ENCODE measurements at places on chromosomes 4 and X.

DNA sequence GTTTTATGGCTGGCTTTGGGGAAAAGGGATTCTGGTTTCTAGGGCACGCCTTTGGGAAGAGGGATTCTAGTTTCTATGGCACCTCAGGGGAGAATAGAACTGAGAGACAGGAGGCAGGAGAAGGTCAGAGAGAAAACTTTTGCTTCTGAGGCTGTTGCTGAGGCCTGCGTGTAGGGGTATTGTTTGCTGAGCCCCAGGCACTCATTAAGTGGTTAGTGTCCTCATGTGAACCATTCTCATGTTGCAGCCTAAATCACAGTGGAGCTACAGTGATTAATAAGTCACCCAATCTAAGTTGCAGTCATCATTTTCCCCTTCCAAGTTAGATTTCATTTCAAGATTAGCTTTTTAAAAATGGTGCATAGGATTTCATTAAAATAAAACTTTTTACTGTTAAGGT, 29.0 kb downstream of the VCX3A start:
- DNase-seq, result no peak

DNA sequence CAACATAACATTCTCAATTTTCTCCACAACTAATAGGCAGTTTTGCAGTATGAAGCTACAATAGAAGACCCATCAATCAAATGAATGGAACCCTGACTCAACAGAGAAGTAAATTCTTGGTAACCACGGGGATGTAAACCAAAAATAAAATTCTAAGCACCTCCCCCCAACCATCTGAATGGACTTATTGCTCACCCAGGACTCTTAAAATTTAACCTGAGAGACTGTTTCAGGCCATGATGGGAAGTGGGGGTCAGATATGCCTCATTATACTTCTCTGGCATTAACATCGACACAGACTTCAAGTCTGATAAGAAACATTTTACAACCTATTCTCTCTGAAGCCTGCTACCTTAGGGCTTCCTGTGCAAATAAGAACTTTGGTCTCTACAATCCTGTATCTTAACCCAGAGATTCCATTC, 620.9 kb downstream of the TLL1 start:
- no peak for DNase-seq

GRCh38 chr4:74793757-74794381, 454 bp downstream of the BTC start:
- DNase-seq, result no peak

DNA sequence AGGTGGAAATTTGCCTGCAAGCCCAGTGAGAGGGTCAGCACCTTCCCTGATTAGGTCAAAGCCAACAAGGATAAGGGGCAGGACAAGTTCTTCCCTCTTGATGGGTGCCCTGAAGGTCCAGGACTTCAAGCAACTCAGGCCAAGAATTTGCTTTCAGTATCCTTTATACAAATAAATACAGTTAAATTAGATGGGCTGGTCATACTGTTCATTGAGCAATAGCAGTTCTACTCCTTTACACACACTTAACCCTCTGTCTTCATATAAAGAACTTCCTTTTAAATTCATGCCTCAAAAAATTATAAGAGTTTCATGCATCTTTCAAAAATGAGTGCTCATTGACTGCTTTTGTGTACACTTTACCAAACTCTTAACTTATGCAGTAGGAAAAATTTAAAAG, 392.0 kb downstream of the SPRY1 start:
- no peak for DNase-seq

DNA sequence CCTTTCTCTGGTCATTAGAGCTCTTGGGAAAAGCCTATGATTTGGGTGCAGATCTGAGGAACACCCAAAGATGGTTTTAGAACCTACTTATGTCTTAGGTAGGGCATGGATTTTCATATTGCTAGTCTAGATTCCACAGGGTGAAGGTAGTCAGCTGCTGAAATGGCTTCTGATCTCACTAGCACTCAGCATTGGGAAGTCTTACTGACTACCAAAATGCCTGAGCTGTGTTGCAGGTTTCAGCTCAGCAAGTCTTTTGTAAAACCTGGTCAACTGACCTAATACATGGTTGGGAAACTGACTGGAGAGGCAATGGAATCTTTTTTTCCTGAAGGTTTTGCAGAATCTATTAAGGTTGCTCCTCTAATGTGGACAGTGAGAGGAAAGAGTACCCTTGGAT, 136.4 kb downstream of the CCNG2 start:
- no peak for DNase-seq

- no peak for DNase-seq
Observed at GRCh38 chr4:73019462-73020047, 50.0 kb downstream of the COX18 start.

- no peak for DNase-seq
Observed at GRCh38 chrX:40734971-40735324, 394 bp downstream of the MED14 start.

GRCh38 chr4:7715271-7716009, 224.2 kb downstream of the AFAP1 start:
- no peak for DNase-seq

GRCh38 chr4:115219315-115219860, 106.0 kb upstream of the NDST4 start:
- no peak for DNase-seq

GRCh38 chrX:16882169-16882568, 12.0 kb upstream of the RBBP7 start:
- DNase-seq, result no peak

DNA sequence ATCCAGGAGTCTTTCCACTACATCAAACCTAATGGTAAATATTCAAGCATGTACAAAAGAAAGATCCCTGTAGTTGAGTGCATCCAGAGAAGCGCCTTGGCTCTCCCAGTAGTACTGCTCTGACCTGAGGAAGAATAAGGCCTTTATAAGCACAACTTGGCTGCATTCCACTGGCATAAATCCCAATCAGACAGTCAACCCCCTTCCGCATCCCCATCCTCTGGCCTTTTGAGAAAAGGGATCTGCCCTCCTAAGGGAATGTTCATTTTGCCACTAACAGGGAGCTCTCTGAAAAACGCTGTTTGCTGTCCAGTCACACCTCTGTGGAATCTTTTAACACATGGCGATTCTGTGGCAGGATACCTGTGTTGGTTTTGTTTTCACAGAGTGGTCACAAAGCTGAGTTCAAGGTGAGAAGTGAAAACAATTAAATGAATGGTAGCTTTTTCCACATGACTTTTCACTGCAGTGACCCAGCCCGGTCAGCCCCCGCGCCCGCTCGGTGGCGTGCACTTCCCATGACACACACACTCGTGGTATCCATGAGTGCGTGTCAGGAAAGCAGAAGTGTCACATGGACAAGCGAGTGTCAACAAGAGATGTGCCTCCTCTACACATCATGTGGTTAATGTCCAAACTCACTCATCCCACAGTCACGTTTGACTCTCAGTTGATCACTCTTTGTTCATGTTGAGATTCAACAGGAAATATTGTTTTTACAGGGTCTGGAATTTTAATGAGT, 112.2 kb upstream of the ENPP6 start:
- no peak for DNase-seq

- no peak for DNase-seq
Observed at GRCh38 chrX:105738162-105738561, 84.2 kb upstream of the NRK start.

- DNase-seq, result no peak
Observed at GRCh38 chrX:143017272-143017671, 8.5 kb upstream of the SPANXN4 start.

DNA sequence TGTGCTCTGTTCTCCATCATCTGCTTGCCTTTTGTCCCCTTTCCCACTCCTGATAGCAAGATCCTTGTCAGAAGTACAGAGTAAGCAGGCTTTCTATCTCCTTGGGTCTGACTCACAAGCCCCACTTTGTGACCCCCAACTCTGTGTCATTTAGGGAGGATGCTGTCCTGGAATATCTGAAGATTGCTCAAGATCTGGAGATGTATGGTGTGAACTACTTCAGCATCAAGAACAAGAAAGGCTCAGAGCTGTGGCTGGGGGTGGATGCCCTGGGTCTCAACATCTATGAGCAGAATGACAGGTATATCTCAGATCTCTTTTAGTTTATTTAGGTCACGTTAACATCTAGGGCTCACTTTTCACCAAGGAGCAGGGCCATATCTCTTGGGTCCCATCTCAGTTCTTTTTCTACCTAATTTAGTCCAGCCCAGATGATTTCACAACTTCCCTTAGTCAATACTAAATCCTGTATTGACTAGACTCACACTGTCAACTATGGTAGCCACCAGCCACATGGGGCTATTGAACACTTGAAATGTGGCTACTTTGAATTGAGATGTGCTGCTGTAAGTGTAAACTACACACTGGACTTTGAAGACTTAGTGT, 64.3 kb downstream of the MSN start:
- DNase-seq, result no peak

DNA sequence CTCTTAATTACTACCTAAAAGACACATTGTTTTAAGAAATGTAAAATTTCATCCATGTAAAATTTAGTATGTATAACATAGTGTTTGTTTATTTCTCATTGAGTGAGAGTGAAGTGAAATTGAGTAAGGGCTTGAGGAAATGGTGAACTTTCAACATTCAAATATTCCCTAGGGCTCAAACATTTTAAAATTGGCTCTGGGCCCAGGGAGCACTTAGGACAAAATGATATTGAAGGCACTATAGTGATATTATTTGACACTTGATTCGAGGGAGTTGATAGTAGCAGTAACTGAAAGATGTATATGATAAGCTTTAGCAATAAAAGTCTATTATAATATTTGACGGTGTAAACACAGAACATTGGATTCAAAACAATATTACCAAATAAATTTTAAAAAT, 1244.0 kb upstream of the TENM3 start:
- DNase-seq, result no peak

GRCh38 chr4:113908829-113909228, 70.6 kb downstream of the ARSJ start:
- DNase-seq, result no peak

DNA sequence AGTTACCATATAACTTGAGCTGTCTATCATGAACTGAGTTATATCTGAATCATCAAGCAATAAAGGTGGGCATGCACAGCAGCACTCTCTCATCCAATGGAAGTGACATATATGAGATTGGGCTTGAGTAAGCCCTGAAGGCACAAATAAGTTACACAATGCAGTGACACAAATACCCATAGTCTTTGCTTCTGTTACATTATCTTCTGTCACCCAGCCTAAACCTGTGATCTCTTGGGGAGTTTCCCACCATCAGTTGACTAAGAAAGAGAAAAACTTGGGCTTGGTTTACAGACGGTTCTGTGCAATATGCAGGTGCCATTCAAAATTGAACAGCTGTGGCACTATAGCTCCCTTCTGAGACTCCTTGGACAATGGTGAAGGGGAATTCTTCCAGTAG, 138.8 kb upstream of the IL15 start:
- no peak for DNase-seq

DNA sequence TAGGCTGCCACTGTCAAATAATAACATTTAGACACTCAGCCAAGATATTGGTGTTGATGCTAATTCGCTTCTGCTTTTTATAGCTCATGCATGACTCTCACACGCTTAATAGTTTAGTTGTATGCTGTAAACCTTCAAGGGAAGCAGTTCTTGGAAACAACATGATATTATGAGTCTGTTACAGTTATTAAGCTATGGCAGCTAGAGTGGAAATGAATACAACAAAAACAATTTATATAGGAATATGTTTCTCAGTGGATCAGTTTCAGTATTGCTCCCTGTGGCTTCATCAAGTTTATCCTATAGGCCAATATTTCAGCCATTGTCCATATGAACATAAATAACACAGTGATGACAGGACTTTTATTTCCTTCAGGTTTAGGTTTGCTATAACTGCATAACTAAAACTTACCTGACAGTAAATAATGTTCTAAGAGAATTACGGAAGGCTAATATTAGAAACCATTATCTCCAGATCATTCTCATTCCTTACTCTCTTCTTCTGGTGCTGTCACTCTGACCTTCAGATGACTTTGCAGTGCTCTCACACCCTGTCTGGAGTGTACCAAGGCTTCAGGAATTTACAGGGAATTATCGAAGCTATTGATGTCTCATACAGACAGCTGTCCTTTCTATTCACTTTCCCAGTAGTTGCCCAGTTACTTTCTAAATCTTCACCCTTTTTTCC, 555.0 kb downstream of the ANKRD50 start:
- DNase-seq, result no peak

DNA sequence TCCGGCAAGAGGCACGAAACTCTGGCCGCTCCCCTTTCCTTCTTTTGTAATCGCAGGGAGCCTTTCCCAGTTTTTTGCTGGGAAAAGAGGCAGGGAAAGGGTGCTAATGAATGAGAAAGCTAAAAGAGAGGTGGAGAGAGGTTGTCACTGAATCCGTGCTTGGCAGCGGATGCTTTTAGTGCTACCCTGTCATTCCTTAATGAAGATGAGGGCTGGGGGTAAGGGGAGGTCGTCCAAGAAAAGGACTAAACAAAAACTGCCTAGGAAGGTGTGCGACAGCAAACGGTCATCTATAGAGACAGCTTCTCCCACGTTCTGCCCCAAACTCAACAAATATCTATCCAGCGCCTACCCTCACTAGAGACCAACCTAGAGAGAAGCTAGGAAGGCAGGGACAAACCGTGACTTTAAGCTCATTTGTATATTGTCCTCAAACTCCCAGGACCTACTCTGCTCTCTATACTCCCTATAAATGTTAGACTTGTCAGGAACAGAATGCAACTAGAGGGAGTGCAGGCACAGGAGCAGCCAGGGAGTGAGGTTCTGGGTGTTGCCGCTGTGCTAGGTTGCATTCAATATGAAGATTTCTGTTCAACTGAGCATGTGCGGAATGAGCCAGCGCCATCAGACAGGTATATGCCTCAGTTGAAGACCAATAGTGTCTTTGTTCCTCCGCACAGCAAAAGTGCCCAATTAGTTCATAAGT, 777 bp upstream of the CASK start:
- no peak for DNase-seq

- no peak for DNase-seq
Observed at GRCh38 chr4:42293967-42294813, 103.1 kb upstream of the SHISA3 start.

DNA sequence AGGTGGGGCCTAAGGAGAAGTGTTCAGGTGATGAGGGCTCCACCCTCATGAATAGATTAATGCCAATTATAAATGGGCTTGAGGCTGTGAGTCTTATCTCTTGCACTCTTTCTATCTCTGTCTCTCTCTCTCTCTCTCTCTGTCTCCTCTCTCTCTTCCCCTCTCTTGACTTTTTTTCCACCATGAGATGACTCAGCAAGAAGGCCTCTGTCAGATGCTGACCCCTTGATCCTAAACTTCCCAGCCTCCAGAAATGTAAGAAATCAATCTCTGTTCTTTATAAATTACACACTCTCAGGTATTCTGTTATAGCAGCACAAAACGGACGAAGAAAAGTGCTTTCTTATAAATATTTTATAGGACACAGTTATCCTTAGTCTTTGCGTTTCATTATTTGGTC, 184.9 kb upstream of the PCDH7 start:
- DNase-seq, result no peak

GRCh38 chr4:6582889-6583490, 8.0 kb downstream of the MAN2B2 start:
- DNase-seq, result no peak

All from omental fat pad (tissue), 4 donors.